MG63 (cell line): ENCODE measurements at places on chromosomes 16 and 17.

- no peak for DNase-seq
These were observed 4.7 kb downstream of the MSRB1 start for GRCh38 chr16:1938316-1938715.

GRCh38 chr17:19327031-19327783 is 35.3 kb downstream of the B9D1 start:
- no peak for DNase-seq

- peak; percentile 3 for DNase-seq
These were observed at the start of gene CDYL2 for GRCh38 chr16:80804526-80805383. TSS of gene CDYL2 (minus strand) at chr16:80804598. CDS start at chr16:80804173, 425 bp downstream.

GRCh38 chr17:61196799-61197198 is 202.8 kb upstream of the TBX2 start:
- DNase-seq = no peak

- peak; percentile 12 for DNase-seq
These were observed 48.2 kb upstream of the MEIOC start for GRCh38 chr17:44607836-44608690.

DNA sequence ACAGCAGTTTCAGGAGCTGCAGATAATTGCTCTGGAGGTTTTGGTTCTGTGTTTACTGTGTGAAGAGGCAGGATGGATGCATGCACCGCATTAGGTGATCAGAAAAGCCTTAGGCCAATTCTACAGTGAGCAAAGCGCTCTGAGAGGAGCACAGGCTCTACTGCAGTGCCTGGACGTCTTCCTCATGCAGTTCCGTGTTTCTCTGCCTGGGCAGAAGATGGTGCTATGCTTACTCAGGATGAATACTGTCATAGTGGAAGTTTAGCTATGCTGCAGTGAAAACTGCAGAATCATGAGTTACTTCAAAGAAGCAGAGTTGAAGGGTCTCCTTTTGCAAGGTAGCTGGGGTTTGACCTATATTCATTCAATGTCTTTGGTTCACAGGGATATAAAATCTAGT is 1012.4 kb downstream of the KCNJ18 start:
- no peak for DNase-seq

- no peak for DNase-seq
These were observed 4.0 kb downstream of the HIC1 start for GRCh38 chr17:2058586-2059546.

- DNase-seq = no peak
These were observed 5.0 kb downstream of the HERPUD1 start for GRCh38 chr16:56936950-56937349.

- DNase-seq = peak; percentile 49
These were observed 577 bp downstream of the TTC19 start for GRCh38 chr17:15999974-16000827.

DNA sequence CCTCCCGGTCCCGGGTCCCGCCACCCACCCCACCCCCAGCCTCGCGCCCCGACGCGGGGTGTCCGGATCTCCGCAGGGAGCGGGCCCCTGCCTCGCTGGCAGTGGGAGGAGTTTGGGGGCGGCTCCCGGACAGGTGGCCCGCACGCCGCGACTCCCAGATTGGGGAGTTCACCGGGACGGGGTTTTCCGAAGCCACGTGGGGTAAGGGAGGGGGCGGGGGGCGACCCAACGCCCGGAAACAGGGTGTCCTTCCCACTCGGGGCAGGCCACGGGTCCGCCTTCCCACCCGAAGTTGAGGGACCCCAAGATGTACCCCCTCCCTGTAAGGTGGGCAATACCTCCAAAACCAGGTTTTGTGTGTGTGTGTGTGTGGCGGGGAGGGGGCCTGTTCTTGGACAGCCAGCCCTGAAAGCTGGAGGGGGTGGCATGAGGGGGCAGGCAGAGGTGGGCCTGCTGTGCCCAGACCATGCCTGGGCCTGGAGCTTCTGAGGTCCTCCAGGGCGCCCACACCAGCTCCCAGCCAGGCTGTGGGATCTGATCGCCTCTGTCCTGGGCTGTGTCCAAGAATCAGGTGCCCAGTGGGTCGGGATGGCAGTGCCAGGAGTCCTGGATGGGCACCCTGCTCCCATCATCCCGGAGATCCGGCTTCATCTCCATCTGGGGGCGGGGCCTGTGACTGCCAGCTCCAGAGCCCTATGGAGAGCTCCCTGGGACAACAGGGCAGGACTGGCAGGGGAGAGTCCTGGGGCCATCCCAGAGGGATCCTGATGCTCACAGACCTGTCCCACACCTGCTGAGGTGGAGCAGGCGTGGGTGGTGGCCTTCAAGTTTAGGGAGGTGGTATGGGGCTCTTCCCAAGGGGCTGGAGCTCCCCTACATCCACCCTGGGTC is 767 bp downstream of the SYNGR2 start:
- DNase-seq = peak; percentile 83

DNA sequence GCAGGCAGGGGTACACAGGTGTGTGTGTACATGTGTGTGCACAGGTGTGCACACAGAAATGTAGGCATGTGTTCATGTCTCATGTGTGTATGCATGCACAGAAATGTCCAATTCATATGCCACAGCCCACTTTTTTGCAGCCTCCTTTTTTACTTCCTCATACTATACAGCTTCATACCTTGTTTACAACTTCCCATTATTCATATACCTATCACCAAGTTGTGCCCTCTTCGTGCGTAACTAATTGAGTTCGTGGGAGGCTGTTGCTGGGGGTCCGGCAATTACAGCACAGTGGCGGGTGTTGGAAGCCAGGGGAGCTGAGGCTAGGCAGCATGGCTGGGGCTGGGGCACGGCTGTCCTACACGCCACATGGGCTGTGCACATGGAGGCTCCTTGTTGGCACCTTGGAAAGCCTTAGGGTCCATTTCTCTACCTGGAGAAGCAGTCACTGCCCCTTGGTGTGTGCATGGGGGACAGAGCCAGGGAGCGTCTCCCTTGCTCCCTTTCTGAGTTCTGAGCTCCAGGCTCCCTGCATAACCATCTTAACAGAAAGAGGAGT is 266.7 kb downstream of the ENGASE start:
- no peak for DNase-seq

- DNase-seq = no peak
These were observed 14.2 kb upstream of the PEMT start for GRCh38 chr17:17605729-17606088.

DNA sequence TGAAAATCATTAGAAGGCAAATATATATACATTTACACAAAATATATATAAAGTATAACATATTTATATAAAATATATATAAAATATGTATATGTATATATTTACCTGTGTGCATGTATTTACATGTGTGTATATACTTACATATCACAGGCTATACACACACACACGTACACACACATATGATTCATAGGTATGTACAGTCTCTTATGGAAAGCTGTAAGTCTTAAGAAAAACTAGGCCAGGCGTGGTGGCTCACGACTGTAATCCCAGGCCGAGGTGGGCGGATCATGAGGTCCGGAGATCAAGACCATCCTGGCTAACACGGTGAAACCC is 14.7 kb downstream of the TOM1L2 start:
- peak; percentile 14 for DNase-seq

GRCh38 chr17:70074956-70075355 is at the start of gene KCNJ16:
TSS of gene KCNJ16 (plus strand) at chr17:70075225. CDS start at chr17:70132088, 56,863 bp downstream.
- no peak for DNase-seq

- DNase-seq = no peak
These were observed 142.3 kb upstream of the ZFHX3 start for GRCh38 chr16:73190256-73190655.

DNA sequence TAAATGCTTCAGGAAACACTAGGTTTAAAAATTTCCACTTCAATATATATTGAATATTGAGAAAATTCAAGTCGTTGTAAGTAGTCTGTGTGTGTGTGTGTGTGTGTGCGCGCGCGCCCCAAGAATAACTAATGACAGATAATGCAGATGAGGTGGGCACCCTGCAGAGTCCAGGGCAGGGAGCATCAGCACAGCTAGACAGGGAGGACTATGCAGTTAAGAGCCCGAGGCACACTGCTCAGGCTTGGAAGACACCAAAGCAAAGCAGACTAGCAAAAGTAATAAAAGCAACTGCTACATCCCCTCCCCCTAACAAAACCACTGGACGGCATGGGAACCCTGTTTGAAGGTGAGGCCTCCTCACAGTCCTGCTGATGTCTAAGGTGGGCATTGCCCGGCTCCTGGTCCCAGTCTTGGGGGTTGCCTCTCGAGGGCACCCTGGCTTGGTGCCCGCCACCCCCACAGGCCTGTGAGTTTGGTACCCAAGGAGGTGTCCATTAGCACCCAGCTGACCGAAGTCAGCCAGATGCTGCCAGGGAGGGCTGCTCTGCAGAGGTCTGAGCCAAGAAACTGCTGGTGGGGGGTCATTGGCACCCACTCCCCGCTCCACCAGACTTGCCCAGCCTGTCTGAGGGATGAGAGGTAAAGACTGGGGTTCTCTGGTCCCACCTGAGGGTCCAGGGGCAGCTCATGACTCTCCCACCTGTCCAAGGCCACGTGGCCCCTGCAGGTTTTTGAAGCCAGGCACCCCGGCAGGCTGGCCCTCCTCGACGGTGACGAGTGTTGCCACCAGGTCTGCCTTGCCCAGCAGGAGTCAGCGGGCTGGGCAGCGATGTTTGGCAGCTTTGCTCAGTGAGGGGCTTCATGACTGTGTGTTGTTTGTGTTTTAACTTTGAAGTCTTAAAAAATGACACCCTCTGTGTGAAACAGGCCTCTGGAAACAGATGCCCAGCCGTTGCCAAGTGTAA is 18.7 kb downstream of the LRRC75A start:
- no peak for DNase-seq

GRCh38 chr17:62017496-62017895 is 47.6 kb downstream of the MED13 start:
- DNase-seq = no peak

GRCh38 chr17:73007407-73007806 is 85.1 kb downstream of the SLC39A11 start:
- DNase-seq = no peak
